SJSA1 (cell line): ENCODE measurements at places on chromosomes 12 and 14.

GRCh38 chr12:127781336-127781735, 485.6 kb upstream of the TMEM132C start:
- no peak overlapping the region for H3K27ac ChIP-seq
- H3K4me3 ChIP-seq, result no peak overlapping the region
- no peaks in the 10 kb centered on the region for H3K36me3 ChIP-seq
- H3K4me1 ChIP-seq, result peaks cover 21% of the 10 kb centered on the region
- DNase-seq, result no peak

GRCh38 chr12:106425061-106425702, 67.6 kb downstream of the POLR3B start:
- H3K27ac ChIP-seq, result no peak overlapping the region
- DNase-seq, result no peak

- H3K27ac ChIP-seq, result no peak overlapping the region
- no peaks in the 10 kb centered on the region for H3K27me3 ChIP-seq
- DNase-seq, result no peak
These were observed 186.1 kb upstream of the GARIN2 start for GRCh38 chr14:67002994-67003753.

DNA sequence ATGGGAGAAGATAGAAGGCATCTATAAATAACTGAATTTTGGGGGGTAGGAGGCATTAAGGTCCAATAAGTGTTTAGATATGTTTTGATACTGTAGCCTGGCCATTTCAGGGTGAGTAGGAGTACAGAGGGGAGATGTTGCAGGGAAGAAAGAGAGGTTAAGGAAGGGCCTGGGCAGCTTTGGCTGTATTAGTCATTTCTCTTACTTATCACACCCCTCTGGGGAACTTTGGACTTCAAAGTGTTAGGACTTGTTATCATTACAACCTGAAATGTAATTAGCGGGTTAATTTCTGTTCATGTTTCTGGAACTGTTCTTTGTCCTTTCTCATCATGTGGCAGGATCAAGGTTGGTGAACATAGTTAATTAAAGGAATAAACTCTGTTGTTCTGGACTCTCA, 40.3 kb downstream of the SUSD6 start:
- no peak for DNase-seq
- no peak overlapping the region for H3K27ac ChIP-seq
- H3K36me3 ChIP-seq, result no peaks in the 10 kb centered on the region
- peaks cover 42% of the 10 kb centered on the region for H3K4me1 ChIP-seq

DNA sequence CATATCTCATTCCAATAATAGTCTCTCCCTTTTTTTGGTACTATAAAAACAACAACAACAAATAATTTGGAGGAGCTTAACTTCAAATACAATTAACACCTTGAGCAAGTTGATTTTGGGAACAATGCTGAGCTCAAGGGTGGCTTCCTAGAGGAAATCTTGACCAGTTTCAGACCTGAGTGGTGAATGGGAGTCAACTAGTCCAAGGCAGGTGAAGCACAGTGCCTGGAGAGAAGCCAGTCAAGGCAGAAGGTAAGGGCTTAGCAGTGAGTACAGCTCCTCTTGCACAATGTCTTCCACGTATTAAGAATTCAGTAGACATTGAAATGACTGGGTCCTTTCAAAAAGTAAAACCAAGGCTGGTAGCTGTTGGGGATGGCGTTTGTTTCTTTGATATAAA, 444.8 kb downstream of the ATP23 start:
- no peak overlapping the region for H3K4me3 ChIP-seq
- no peak for DNase-seq
- H3K36me3 ChIP-seq, result no peaks in the 10 kb centered on the region
- no peaks in the 10 kb centered on the region for H3K27me3 ChIP-seq

- peaks cover 19% of the 10 kb centered on the region for H3K4me1 ChIP-seq
- no peaks in the 10 kb centered on the region for H3K36me3 ChIP-seq
- H3K27ac ChIP-seq, result no peak overlapping the region; the same call in 1 of the 2 replicates
These were observed 797.1 kb downstream of the NRXN3 start for GRCh38 chr14:78967111-78967809.

DNA sequence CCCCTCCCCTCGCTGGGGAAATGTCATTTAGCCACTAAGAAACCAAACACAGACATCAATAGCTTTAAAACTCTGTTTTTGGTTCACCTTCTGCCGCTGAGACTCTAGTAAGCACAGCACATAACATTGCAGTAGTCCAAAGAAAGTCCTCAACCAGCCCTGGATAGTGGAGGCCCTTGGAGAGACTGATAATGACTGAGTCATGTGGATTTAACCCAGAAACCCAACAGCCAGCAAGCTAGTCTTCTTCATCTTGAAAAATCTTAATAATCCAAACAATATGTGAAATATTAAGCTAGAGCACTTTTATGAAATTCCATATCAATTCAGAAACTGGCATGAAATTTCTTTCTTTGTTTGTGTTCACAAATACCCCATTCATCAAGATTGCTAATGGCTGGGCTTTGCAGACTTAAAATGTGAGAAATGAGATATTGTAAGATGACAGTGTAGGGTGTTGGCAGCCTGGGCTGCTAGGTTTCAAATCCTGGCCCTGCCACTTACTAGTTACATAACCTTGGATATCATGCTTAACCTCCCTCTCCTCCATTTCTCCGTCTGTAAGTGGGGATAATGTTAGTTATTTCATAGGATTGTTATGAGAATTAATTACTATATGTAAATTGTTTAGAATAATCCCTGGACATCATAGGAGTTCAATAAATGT, 40.1 kb downstream of the RERG start:
- no peak overlapping the region for H3K4me3 ChIP-seq
- H3K36me3 ChIP-seq, result no peaks in the 10 kb centered on the region
- H3K27ac ChIP-seq, result no peak overlapping the region
- no peaks in the 10 kb centered on the region for H3K27me3 ChIP-seq

DNA sequence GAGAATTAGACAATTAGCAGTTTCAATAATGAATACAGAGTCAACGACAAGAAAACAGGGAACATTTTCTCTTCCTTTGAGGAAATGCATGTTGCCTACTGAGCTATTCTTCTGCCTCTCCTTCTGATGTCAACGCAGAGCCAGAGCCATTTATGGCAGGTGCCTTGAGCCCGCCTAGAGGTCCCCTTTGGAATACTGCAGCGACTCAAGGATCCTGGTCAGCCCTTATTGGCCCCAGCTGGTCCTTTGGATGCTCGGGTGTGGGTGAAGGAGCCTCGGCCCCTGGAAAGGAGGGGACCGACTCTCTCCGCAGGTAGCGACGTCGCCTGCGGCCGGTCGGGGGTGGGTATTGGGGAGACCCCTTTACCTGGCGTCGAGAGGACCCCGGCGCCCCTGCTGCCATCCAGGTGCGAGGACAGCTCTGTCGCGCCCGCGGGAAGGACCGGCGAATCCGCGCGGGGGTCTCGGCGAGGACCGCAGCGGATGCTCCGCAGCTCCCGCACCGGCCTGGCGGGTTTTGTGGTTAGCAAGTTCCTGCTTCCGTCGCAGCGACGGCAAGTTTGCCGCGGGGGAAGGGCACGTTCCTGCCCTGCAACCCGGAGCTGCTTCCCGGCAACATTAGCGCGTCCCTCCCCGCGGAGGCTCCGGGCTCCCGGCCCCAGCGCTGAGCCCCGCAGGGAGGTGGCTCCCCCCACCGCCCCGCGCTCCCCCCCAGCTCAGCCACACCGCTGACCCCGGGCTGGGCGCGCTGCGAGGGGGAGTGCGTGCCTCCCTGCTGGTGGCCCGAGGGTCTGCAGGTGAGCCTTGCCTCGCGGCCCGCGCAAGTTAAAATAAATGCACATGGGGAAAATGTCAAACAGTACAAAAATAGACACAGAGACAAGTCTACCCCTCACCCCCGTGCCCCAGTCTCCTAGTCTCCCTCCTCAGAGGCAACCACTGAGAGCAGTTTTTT, at the start of gene MANSC1:
Gene MANSC1, minus strand, starts transcription at position 532 of the 955 bp plus-strand sequence. CDS start 6,928 bp downstream, outside the sequence.
- H3K27ac ChIP-seq, result no peak within 1 kb of the TSS
- DNase-seq, result no peak
- peaks cover 7% of the 10 kb centered on the region for H3K4me1 ChIP-seq

GRCh38 chr14:68824517-68825347, 31.9 kb upstream of the ZFP36L1 start:
- no peaks in the 10 kb centered on the region for H3K36me3 ChIP-seq
- H3K4me3 ChIP-seq, result no peak overlapping the region
- no peak overlapping the region for H3K27ac ChIP-seq
- no peaks in the 10 kb centered on the region for H3K27me3 ChIP-seq
- H3K4me1 ChIP-seq, result no peaks in the 10 kb centered on the region
- DNase-seq, result peak; percentile 55

DNA sequence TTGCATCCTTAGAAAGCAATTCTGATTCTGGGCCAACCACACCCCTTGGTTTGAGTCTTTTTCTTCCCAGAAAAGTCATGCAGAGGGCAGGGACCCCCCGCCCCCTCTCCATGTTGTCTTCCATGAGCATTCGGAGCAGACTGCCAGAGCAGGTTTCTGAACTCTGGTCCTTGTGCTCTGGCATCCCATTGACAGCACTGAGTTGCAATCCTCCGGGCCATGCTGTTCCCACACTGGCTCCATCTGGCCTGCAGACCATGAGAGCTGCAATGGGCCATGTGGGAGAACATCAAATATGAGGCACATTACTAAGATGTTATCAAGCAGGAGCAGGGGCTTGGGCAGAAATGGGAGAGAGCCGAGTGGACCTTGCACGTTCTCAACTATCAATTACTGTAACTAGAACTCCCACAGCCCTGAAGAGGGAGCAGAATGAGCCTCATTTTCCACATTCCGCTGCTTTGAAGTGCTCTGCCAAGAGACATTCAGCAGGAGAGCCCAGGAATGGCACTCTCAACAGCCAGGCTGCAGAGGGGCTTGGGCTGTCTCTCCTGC, 157.4 kb downstream of the STXBP6 start:
- no peak overlapping the region for H3K4me3 ChIP-seq
- no peak overlapping the region for H3K27ac ChIP-seq
- H3K4me1 ChIP-seq, result peaks cover 10% of the 10 kb centered on the region
- no peaks in the 10 kb centered on the region for H3K36me3 ChIP-seq
- DNase-seq, result no peak

- peaks cover 12% of the 10 kb centered on the region for H3K4me1 ChIP-seq
- H3K27me3 ChIP-seq, result no peaks in the 10 kb centered on the region
- no peak overlapping the region for H3K27ac ChIP-seq
- no peak overlapping the region for H3K4me3 ChIP-seq
- DNase-seq, result no peak
These were observed 30.3 kb downstream of the FBXL14 start for GRCh38 chr12:1564067-1564466.

DNA sequence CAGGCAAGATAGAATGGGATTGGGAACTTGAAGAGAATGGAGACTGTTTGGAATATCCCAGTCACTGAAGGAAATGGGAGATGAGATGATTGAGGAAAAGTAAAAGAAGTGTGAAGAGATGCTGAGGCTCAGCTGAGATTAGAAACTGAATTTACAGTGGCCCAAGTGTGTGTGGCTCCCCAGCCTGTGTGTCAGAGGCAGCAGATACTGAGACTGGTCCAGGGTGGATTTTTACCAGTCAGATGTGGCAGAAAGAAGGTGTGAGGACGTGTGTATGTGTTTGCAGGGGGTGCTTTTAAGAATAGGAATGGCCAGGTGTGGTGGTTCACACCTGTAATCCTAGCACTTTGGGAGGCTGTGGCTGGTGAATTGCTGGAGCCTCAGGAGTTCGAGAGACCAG, 42.9 kb downstream of the PRKCH start:
- no peak overlapping the region for H3K4me3 ChIP-seq
- H3K36me3 ChIP-seq, result no peaks in the 10 kb centered on the region
- H3K27me3 ChIP-seq, result no peaks in the 10 kb centered on the region
- H3K4me1 ChIP-seq, result peaks cover 38% of the 10 kb centered on the region

GRCh38 chr12:92356425-92356824, 210.8 kb upstream of the BTG1 start:
- H3K36me3 ChIP-seq, result no peaks in the 10 kb centered on the region
- H3K4me3 ChIP-seq, result no peak overlapping the region
- H3K4me1 ChIP-seq, result no peaks in the 10 kb centered on the region
- H3K27me3 ChIP-seq, result no peaks in the 10 kb centered on the region
- no peak overlapping the region for H3K27ac ChIP-seq
- DNase-seq, result no peak

DNA sequence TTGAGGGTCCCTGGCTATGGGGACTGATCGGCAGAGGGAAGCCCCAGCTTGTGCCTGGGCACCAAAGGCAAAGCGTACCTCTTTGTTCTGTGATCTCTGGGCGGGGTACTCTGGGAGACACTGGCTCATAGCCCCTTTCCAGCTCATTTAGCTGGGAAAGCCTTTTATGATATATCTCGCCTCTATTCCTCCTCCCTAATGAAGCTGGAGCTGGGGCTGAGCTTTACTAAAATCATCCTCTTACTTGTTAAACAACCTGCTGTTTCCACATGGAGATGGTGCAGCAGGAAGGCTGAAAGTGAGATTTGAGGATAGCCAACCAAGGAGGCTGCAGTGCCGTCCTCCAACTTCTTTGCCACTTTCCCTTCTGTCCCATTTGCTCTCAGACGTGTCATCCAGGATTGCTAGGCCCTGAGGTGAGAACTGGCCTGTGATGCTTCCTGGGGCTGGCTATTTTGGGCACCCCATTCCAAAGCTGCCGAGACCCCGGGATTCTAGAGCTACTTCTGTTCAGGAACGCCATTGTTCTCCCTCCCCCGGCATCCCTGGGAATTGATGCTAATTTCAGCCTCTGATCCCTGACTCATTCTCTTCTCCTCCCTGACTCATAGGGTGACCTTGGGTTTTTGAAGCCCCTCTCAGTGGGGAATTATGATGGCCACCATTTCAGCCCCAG, 16.0 kb downstream of the PDE1B start:
- peaks cover 24% of the 10 kb centered on the region for H3K27me3 ChIP-seq
- no peak overlapping the region for H3K27ac ChIP-seq
- H3K36me3 ChIP-seq, result no peaks in the 10 kb centered on the region
- no peak overlapping the region for H3K4me3 ChIP-seq

DNA sequence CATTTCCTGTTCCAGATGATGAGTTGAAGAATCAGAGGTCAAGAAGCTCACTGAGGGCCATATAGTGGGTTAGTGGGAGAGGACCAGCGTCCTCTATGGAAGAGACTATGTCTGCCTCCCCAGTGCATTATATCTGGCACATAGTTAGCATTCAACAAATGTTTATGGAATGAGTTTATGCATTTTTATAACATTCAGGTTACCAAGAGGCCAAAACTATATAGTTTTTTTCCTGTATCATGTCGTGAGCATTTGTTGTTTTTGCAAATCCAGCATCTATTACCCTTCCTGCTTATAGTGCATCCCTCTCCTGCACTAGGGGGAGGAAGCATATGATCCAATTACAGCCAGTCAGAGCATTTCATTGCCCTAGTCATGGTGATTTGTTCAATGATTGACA, 60.6 kb downstream of the SUDS3 start:
- DNase-seq, result no peak
- no peak overlapping the region for H3K4me3 ChIP-seq
- no peaks in the 10 kb centered on the region for H3K4me1 ChIP-seq

DNA sequence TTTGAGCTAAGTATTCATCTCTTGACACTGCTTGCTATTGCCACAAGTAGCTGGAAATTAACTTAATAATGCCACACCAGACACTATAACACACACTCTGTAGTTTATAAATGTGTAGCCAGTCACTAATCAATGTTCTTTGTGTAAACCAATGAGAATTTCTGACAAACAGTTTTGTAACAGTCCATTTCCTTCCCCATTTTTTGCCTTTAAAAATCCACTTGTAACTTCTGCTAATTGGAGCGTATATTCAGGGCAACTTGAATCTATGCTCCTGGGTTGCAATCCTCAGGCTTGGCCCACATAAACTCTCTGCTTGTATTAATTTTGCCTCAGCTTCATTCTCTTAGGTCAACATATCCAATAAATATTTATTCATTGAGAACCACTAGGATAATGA, 125.0 kb upstream of the DHRS4 start:
- DNase-seq, result no peak
- peak overlapping the region; percentile 72; the same call in 1 of the 2 replicates for H3K27ac ChIP-seq
- H3K4me3 ChIP-seq, result no peak overlapping the region
